CD4-positive, alpha-beta memory T cell (primary cell): ENCODE measurements at places on chromosomes 2 and 18. TPM values are rescaled to one million over a fixed set of nuclear protein-coding genes. Genes with fewer than 3 reads are reported as not detected.

GRCh38 chr2:28647682-28648081 lies 103.9 kb upstream of the PPP1CB start:
- no peak for DNase-seq

GRCh38 chr18:39806525-39806924 lies 2148.5 kb upstream of the PIK3C3 start:
- DNase-seq = no peak

DNA sequence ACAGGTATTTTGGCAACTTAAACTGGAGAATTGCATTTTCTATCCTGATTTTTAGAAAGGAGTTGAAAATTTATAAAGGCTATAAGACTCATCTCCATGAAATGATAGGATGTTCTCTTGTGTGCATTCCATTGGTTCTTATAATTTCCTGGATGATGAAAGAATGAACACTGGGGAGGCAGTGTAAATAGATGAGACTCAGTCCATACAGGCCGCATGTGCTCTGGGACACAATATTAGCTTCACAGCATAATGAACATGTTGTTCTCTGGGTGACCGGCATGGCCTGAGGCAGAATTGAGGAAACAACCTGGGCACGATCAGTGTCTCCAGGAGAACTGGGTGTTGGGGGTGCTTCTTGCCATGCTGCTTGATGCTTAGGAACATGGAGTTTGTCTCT lies 38.8 kb downstream of the AOX1 start:
- no peak for DNase-seq

TRIM43 gene
- not detected for total RNA-seq

GRCh38 chr2:151192681-151193080 lies 69.0 kb downstream of the RBM43 start:
- DNase-seq = no peak

GRCh38 chr2:26269571-26270158 lies 24.9 kb downstream of the HADHB start:
- no peak for DNase-seq

PLA2R1 gene
- not detected for total RNA-seq

DNA sequence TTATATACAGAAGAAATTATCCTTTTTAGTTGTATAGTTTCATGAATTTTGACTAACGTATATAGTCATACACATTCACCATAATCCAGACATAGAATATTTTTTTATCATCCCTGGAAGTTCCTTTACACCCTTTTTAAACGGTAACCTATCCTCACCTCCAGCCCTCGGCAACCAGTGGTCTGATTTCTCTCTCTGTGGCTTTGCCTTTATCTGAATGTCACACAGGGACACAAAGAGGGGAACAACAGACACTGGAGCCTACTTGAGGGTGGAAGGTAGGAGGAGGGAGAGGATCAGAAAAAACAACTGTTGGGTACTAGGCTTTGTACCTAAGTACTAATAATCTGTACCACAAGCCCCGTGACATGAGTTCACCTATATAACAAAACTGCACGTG lies 191.9 kb downstream of the MC4R start:
- DNase-seq = no peak

DNA sequence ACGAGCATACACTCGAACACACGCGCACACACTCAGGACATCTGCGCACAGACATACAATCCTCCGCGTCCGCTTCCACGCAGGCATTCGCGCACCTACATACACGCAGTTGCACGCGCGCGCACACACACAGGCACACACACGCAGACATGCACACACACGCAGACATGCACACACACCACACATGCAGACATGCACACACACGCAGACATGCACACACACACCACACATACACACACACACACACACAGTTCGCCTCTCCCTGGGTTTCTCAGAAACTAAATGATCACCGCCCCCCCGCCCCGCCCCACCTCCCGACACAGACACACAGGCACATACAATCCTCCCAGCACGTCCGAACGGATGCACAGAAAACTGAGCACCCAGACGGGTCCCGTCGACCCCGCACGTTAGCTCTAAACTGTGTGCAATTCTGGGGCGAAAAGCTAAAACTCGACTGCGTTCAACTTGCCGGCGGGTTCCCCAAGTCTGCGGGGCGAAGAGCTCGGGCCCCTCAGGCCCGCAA lies 1.0 kb downstream of the EPHA4 start:
- peak; percentile 71 for DNase-seq

- no peak for DNase-seq
Observed at GRCh38 chr2:174300114-174300513, 34.6 kb upstream of the SP9 start.

GRCh38 chr2:39938035-39938835 lies 159.2 kb upstream of the THUMPD2 start:
- DNase-seq = no peak

HOXD12 gene
- not detected for total RNA-seq

DNA sequence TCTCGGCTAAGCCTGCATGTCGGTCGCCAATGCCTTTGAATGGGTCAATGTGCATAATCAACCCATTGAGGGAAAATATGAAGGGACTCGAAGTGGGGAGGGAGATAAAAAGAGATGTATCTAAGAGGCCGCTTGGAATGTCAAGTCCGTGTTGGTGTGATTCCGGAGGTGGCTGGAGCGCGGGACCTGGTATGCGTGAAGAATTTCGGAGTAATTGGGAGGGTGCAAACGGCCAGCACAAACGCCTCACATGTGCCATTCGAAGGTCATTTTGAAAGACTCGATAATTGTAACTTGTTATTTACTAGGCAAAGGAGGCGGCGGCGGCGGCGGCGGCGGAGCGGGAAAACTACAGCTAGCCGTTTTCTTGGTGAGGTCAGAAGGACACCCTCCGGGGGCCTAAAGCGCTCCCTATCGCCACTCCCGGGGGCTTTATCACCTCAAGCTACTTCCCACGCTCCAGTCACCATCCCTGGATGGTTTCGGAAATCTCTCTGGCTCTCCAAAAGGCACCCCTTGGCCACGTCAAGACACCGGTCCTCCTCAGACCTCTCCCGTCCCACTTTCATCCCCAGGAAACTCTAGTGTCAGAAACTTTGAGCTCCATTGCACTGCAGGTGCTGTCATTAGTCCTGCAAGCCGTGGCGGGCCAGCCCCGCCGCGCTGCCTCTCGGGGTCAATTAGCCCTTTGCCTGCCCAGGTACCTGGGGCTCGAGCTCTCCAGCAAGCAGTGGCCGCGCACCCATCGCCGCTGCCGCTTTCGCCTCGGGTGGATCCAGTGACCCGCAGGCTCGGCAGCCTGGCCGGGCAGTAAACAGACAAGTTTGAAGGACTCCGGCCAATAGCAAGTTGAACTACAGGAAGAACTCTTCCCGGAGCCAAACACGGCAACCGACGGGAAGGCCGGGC lies 1.5 kb downstream of the ERBB4 start:
- DNase-seq = no peak

- DNase-seq = no peak
Observed at GRCh38 chr2:175744000-175744399, 258.1 kb downstream of the LNPK start.

GRCh38 chr2:223995569-223995968 lies 38.3 kb downstream of the MRPL44 start:
- no peak for DNase-seq

EPB41L3 gene
- 3.3 TPM for total RNA-seq
